ENCODE measurements at places on chromosomes 16 and 17. TPM values are rescaled to one million over a fixed set of nuclear protein-coding genes. Genes with fewer than 3 reads are reported as not detected.

- no peak for DNase-seq
- H3K4me1 ChIP-seq = no peaks in the 10 kb centered on the region
- H3K27me3 ChIP-seq = no peaks in the 10 kb centered on the region
- H3K4me3 ChIP-seq = no peak overlapping the region
Observed at GRCh38 chr17:13365331-13365730, 236.4 kb downstream of the HS3ST3A1 start.

The CLEC3A gene
- total RNA-seq = 1.1 TPM

The ACSM5 gene
- total RNA-seq = not detected

The TMEM220 gene
- total RNA-seq = not detected
